ENCODE measurements at places on chromosomes 12 and 14.

DNA sequence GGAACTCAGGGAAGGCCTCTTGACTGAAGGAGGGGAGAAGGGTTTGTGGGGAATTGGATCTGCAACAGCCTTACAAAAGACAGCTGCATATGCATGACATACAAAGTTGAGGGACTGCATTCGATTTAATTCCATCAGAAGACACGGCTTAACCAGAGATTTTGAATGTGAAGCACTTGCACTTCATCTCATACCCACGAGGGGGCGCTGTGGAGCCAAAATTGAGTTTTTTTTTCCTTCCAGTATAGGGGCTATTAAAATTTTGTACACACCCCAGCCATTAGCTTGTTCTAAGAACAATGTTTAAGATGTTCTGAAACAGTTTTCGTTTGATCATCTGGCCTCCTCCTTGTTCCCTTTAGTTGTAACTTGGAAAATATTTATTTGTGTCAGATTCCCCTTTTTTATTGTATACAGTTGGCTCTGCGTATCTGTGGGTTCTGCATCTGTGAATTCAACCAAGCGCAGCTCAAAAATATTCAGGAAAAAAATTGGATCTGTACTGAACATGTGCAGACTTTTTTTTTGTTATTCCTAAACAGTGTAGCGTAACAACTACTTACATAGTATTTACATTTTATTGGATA, 1.6 kb downstream of the SUDS3 start:
- DNase-seq: peak; percentile 56

DNA sequence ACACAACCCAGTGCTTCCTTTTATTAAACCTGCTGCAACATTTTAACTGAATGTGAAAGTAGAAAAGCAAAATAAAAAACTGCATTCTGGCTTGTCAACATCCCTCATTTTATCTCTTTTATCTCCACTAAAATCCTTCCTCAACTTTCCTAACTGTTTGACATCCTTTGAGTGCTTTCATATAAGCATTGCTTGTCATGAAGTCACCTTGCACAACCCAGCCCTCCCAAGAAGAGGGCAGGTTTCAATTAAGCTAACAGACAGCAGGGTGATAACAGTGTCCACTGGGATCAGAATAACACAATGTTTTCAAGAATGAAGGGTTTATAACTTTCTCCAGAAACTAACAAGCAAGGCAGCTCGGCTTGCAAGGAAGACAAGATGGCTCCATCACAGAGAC, 16.3 kb upstream of the TSPAN8 start:
- no peak for DNase-seq

- DNase-seq: no peak
These were observed 1.6 kb upstream of the HOXC12 start for GRCh38 chr12:53952871-53953734.

GRCh38 chr12:80017261-80017870, 82.0 kb upstream of the OTOGL start:
- DNase-seq: no peak

DNA sequence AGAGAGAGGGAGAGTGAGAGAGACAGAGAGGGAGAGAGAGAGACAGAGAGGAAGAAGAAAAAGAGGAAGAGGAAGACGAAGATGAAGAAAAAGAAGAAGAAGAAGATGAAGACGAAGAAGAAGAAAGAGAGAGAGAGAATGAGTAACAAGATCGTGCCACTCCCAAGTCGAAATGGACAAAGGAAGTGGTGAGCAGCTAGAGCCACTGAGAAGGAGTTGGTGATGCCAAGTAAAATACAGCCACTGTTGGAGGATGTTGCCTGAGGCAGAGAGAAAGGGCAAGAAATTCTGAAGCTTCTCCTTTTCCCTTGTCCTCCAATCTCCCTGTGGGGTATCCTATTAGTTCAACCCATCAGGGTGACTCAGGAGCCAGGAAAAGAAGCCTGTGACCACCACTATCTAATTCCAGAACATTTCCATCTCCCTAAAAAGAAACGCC, 12.5 kb upstream of the ANAPC5 start:
- DNase-seq: no peak

- no peak for DNase-seq
These were observed 12.5 kb downstream of the GPR68 start for GRCh38 chr14:91232052-91232451.

DNA sequence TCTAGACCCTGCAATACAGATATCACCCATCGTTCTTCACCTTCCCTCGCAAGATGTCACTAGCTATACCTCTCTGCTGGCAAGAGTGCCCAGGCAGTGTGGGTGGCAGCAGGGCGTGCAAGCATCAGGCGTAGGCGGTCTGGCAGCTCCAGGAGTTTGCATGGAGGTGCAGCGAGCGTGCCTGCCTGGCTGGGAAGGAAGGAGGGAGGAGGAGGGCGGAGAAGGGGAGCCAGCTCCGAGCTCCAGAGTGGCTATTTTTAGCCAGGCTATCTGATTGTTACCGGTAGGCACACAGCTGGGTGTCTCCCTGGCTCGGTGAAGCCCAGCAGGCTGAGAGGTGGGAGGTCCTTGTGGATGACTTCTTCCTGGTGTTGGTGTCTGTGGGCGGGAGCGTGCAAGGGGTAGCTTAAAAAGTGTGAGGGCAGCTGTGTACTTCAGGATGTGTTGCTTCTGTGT, 6.2 kb downstream of the FOXJ2 start:
- DNase-seq: no peak
